ENCODE measurements at places on chromosomes 5 and 9.

- DNase-seq = no peak
Observed at GRCh38 chr9:94768766-94769165, 42.3 kb downstream of the AOPEP start.

GRCh38 chr9:72443855-72444254, 77.6 kb upstream of the TMC1 start:
- no peak for DNase-seq

DNA sequence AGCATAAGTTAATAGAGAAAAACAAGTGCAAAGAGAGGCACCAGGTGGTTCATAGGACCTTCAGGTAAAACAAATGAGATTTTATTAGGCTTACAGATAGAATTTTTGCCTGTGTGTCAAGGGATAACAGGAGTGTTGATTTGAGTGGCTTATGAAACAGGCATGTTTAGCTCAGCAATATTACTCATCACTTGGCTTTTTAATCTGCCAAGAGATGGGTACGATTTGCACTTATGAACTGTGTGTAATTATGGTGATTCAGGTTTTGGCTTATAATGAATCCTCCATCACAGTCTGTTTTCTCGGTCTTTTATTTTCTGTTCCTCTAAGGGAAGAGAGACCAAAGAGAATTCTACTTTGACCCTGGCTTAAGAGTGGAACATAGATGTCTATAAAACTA, 199.3 kb downstream of the DMRTA1 start:
- DNase-seq = no peak

DNA sequence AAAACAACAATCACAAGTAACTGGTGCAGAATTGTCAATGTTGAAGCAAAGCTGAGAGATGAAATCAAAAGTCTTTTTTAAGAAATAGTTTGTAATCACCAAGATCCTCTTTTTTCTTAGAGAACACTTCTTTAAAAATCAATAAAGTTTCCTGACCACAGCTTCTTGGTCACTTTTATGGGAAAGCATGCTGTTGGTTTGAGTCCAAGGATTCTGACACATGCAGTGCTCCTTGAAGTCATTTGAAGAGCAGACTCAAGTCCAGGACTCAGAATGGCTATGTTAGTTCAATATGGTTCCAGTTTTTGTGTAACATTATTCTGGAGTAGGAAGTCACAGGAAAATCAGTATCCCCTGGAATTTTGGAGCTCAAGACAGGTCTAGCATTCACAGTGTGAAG, 480.6 kb downstream of the NR2F1-AS1 start:
- DNase-seq = no peak

Data from NT2/D1 (cell line).